ENCODE measurements at places on chromosomes 1 and 21. TPM values are rescaled to one million over a fixed set of nuclear protein-coding genes. Genes with fewer than 3 reads are reported as not detected.

Gene EPS8L3
- total RNA-seq, result not detected

Gene GREM2
- not detected for total RNA-seq

Gene SPRR2G
- not detected for total RNA-seq

Gene AKT3
- 38.0 TPM for total RNA-seq

DNA sequence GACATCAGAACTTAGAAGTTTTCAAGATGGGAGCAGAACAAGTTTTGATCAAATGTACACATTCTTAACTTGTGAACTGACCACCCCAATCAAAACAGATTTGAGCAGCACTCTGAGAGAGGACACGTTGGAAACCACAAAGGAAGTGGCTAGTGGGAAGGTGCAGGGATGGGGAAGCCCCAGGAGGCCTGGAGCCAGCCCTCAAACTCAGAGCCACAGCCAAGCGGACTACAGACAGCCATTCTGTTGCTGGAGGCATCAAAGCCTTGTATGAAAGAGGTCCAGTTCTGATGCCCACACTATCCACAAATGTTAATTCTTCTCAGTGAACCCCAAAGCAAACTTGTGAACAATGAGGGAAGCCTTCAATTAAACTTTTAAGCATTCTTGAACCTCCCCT, 143.6 kb upstream of the RAB4A start:
- no peak for DNase-seq

GRCh38 chr21:33268737-33269441, 2.7 kb downstream of the IL10RB start:
- DNase-seq, result no peak

DNA sequence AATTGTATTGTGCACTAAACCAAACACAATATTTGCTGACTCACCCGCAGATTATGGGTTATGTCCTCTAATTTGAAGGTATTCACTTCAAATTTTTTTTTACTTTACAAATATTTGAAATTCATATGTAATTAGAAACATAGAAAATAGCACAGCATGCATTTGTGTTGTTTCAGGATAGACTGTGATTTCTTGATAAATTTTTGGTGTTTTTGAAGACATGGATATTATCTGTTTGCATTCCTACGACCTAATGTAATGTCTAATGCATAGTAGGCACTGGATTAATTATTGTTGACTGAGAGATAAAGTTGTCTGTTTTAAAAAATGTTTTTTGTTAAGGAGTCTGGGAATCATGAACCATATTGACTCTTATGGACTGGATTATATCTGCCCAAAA, 850.2 kb downstream of the BRINP3 start:
- DNase-seq, result no peak

DNA sequence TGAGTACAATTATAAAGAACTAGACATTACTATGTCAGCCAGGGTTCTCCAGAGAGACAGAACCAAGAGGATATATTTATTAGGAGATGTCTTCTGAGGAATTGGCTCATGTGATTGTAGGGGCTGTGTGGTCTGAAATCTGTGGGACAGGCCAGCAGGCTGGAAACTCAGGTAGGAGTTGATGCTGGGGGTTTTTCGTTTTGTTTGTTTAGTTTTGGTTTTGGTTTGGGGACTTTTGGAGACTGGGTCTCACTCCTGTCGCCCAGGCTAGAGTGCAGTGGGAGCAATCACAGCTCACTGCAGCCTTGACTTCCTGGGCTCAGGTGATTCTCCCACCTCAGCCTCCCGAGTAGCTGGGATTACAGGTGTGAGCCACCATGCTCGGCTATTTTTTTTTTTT, 132.9 kb upstream of the ERRFI1 start:
- DNase-seq, result no peak

- no peak for DNase-seq
These were observed 16.4 kb downstream of the WDR4 start for GRCh38 chr21:42862774-42863503.

Data from ascending aorta (tissue), 2 donors.